ENCODE measurements at places on chromosomes 2 and 18.
A peak's percentile ranks its signal among the peaks of the same experiment; 100 is the strongest.

GRCh38 chr2:72920318-72921087 lies 3.2 kb downstream of the EMX1 start:
- DNase-seq = peak; percentile 46

- no peak for DNase-seq
Measured at GRCh38 chr2:115609978-115610377, 1167.5 kb downstream of the DPP10 start.

DNA sequence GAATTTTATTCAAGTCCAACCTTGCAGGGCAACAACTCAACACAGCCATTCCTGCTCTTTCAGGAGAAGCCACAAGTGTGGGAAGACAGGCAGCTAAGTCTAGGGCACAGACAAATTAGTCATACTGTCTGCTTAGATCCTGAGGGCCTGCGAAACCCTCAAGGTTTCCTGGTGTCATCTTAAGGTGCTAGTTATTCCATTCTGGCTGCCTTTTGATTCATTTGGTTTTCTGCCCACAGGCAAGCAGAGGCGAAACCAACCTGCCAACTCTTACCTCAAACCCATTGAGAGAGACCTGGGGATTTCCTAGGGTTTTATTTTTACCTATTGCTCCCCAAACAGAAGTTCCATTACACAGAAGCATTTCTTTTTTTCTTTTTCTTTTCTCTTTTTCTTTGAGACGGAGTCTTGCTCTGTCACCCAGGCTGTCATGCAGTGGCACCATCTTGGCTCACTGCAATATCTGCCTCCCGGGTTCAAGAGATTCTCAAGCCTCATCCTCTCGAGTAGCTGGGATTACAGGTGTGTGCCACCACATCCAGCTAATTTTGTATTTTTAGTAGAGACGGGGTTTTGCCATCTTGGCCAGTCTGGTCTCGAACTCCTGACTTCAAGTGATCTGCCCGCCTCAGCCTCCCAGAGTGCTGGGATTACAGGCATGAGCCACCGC lies 23.7 kb upstream of the SCYGR1 start:
- no peak for DNase-seq

- DNase-seq = no peak
Measured at GRCh38 chr2:125581557-125581956, 1074.4 kb upstream of the GYPC start.

All from HuH-7.5 (cell line).